ENCODE measurements at places on chromosomes 3 and 15.

GRCh38 chr3:58470363-58471024, 21.4 kb upstream of the KCTD6 start:
- DNase-seq: no peak

GRCh38 chr3:65560133-65560532, 478.6 kb downstream of the MAGI1 start:
- DNase-seq: no peak

- DNase-seq: no peak
Observed at GRCh38 chr15:75712668-75713337, at the start of gene CSPG4. CSPG4 (minus strand) TSS chr15:75712848; CDS start chr15:75712755, 93 bp downstream.

GRCh38 chr15:34652726-34653033, 69.2 kb upstream of the GOLGA8B start:
- DNase-seq: no peak

DNA sequence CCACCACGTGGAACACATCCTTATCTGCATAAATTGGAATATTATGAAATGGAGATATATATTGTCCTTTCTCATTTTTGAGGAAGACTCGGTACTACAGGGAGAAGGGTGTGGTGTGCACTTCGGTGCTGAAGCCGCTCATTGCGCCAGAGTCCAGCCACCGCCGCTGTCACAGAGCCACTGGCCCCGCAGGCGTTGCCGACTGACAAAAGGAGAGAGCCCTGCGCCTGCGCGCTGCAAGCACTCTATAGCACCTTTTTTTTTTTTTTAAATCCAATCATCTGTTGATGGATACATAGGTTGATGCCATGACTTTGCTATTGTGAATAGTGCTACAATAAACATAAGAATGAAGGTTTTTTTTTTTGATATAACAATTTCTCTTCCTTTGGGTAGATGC, 130.0 kb upstream of the TBC1D5 start:
- no peak for DNase-seq

GRCh38 chr15:77010312-77010686, 15.4 kb downstream of the PSTPIP1 start:
- no peak for DNase-seq

GRCh38 chr3:51954105-51954504, 1.1 kb upstream of the GPR62 start:
- no peak for DNase-seq

Data from activated T-cell treated with anti-CD3 and anti-CD28 coated beads, Interleukin-2, amount 50 U/mL, for 48 hours (primary cell).